Fibroblast of villous mesenchyme (primary cell): ENCODE measurements at places on chromosomes 3 and 15. TPM values are rescaled to one million over a fixed set of nuclear protein-coding genes. Genes with fewer than 3 reads are reported as not detected.

ST8SIA2 gene
- total RNA-seq, result under 0.01 TPM in 1 of 2 replicates, not detected in the other

EXD1 gene
- under 0.01 TPM in 1 of 2 replicates, not detected in the other for total RNA-seq

TMCO5A gene
- total RNA-seq, result not detected in 2 replicates

- DNase-seq, result no peak
These were observed 466 bp downstream of the NFKBIZ start for GRCh38 chr3:101849714-101850245.

GRCh38 chr3:33883538-33883950 is 85.1 kb downstream of the PDCD6IP start:
- DNase-seq, result peak; percentile 50

- peak; percentile 82 for DNase-seq
These were observed 23.3 kb downstream of the ANAPC13 start for GRCh38 chr3:134462331-134462941.

GRCh38 chr3:14674841-14675240 is at the start of gene C3orf20:
Gene C3orf20, plus strand, starts transcription at chr3:14675141. Its CDS starts 7,573 bp downstream, at chr3:14682714.
- DNase-seq, result no peak

DNA sequence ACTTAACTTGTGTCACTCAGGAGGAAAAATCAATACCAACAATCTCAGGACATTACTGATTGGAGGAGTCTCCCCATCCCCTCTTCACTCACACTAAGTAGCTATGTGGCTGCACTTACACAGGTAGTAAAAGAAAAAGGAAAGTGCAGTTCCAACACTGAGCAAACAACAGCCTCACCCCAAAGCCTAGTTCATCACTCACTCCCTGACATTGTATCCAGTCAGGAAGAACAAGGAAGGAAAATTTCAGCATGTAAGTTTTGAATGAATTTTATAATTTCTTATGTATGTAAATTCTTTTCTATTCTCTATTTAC is 273.4 kb downstream of the IGSF11 start:
- DNase-seq, result no peak
